ENCODE measurements at places on chromosomes 5 and 9. TPM values are rescaled to one million over a fixed set of nuclear protein-coding genes. Genes with fewer than 3 reads are reported as not detected.

DNA sequence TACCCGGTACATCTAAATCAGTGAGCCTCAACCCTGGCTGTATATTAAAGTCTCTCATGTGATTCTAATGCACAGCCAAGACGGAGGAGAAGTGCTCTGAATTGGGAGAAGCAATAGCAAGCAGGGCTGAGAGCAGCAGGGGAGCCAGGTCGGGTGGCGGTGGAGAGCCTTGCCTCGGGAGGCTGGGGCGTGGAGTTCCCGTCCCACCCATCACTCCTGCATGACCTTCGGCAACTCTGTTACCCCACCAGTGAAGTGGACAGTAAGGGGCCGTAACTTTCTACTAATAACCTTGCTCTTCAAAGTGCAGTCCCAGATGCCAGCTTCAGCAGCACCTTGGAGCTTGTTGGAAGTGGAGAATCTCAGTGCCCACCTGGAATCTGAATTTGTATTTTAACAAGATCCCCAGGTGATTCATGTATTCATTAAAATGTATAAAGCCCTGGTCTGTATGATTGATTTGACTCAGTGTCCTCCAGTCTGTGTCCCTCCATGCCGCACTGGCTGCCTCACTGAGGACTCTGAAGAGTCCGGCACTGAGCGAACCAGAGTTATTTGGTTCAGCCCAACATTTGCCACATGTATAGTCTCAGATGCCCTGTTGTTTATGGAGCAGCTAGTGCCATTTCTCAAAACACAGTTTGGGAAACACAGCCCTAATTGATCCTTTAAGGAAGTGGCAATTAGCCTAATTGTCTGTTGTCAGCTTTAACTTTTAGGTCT lies 6.5 kb downstream of the ERGIC1 start:
- DNase-seq: no peak

GRCh38 chr5:30183795-30184194 lies 1009.7 kb upstream of the CDH6 start:
- DNase-seq: no peak

- no peak for DNase-seq
These were observed 286.3 kb downstream of the ADGRV1 start for GRCh38 chr5:90844931-90845330.

The BARX1 gene
- total RNA-seq: not detected

The SPATA31C1 gene
- total RNA-seq: not detected

The EXD3 gene
- total RNA-seq: 25.1 TPM

The DHX29 gene
- 17.9 TPM for total RNA-seq

The PCDHGB4 gene
- 1.8 TPM for total RNA-seq

The LCN1 gene
- not detected for total RNA-seq

DNA sequence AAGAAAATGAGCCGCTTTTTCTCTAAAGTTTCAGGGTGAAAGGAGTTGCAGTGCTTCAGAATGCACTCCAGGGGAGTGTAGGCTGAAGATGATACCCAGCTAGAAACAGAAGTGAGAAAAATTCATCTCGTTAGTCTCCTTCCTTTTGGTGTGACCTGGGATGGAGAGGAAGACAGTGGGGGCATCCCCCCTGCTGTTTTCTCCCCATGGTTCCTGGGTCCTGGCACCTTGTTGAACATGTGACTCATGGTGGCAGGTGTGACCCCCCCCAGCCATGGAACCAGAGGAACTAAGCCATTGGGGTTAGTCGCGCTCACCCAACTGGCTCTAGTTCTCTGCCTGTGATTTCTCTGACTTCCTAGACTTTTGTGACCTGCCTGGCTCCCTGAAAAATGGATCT lies 424.6 kb downstream of the CSNK1G3 start:
- DNase-seq: no peak

GRCh38 chr9:121699571-121700164 lies 48.2 kb downstream of the DAB2IP start:
- peak; percentile 45 for DNase-seq

DNA sequence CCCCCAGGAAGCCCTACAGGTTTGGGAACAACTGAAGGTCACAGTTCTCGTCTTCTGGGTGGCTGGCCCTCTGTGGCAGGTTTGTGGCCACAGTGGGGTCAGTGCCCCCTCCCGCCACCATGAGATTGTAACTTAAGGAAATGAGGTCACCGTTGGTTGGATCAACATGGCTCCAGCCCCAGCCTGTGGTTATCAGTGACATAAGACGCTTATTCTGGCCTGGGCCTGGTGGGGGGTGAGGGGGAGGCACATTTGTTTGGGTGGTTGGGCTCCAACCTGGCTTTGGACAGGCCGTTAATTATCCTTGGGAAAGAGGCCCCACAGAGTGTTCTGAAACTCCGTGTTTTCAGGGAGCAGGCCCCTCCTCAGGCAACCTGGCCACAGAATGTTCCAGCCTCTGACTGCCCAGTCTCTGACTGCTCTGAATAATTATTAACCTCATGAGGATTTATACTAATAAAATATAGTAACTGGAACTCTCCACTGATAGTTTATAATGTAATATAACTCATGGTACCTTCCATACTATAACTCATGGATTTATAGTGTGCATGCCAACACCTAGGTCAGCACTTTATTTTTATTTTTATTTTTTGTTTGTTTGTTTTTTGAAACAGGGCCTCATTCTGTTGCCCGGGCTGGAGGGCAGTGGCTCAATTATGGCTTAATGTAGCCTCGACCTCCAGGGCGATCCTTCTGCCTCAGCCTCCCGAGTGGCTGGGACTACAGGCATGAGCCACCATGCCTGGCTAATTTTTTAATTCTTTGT lies 58.0 kb upstream of the RPL26L1 start:
- DNase-seq: no peak

- DNase-seq: no peak
These were observed 146.7 kb downstream of the ROR2 start for GRCh38 chr9:91803151-91803940.

The ORM2 gene
- total RNA-seq: not detected

DNA sequence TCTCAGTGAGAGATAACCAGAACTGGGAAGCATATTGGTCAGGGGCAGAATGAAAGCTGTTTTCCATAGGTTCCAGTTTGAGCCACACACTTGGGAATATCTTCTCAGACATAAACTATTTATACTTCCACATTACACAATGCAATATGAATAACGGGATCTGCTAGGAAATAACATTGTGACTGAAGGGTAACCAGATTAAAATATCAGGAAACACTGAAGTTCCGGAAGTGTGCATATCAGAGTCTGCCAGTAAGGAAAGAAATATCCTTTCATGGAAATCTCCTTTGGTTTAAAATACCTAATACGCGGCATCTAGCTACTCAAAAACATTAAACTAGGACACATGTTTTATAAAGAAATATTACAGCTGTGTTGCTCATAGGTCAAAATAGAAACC lies 56.3 kb downstream of the ST8SIA4 start:
- DNase-seq: no peak

- DNase-seq: no peak
These were observed 229.9 kb upstream of the DAB2 start for GRCh38 chr5:39654715-39655114.

GRCh38 chr5:22500556-22500955 lies 352.6 kb downstream of the CDH12 start:
- DNase-seq: no peak

The GABBR2 gene
- not detected for total RNA-seq

The C5 gene
- 10.4 TPM for total RNA-seq

GRCh38 chr9:20754556-20754955 lies 70.5 kb downstream of the FOCAD start:
- DNase-seq: no peak

- no peak for DNase-seq
These were observed 168.8 kb upstream of the PPP1R2B start for GRCh38 chr5:156681265-156681664.

- no peak for DNase-seq
These were observed 63.2 kb upstream of the ELL2 start for GRCh38 chr5:96024683-96025475.

DNA sequence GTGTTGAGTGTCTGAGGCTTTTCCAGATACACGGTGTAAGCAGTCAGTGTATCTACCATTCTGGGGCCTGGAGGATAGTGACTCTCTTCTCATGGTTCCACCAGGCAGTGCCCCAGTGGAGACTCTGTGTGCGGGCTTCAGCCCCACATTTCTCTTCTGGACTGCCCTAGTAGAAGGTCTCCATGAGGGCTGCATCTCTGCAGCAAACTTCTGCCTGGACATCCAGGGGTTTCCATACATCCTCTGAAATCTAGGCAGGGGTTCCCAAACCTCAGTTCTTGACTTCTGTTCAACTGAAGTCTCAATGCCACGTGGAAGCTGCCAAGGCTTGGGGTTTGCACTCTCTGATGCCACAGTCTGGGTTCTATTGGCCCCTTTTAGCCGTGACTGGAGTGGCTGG lies 256.6 kb upstream of the ITGA1 start:
- peak; percentile 3 for DNase-seq
